ENCODE measurements at places on chromosomes 12 and 14. TPM values are rescaled to one million over a fixed set of nuclear protein-coding genes. Genes with fewer than 3 reads are reported as not detected.

Gene CLEC4C
- not detected for polyA plus RNA-seq

Gene SAMD15
- polyA plus RNA-seq = 9.8 TPM

Gene GPR137C
- 6.9 TPM for polyA plus RNA-seq

Gene TGFB3
- 13.8 TPM for polyA plus RNA-seq

Gene PKP2
- polyA plus RNA-seq = 21.2 TPM

- DNase-seq = no peak
Observed at GRCh38 chr12:101172316-101172715, 37.7 kb downstream of the SLC5A8 start.

DNA sequence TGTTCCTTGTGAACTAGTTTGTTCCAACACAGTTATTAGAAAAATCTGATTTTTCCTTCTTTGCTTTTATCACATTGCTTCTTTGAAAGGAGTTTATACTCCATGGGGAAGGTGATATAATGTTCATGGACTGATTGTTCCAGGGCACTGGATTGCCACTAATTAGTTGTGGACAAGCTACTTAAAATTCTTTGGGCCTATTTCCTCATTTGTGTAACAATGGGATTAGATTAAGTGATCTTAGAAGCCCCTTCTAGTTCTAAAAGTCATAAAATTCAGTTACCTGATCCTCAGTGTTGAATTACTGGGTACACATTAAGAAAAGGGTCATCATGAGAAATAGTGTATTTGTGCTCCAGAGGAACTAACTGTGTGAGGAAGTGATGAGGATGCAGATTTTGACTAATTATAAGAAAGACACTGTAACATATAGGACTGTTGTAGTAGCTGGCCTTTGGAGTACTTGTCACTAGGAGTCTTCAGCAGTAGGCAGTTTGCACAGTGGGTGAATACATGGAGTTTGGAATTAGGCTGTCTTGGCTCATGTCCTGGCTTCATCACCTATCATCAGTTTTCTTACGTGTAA lies 82.2 kb downstream of the MIA2 start:
- no peak for DNase-seq

DNA sequence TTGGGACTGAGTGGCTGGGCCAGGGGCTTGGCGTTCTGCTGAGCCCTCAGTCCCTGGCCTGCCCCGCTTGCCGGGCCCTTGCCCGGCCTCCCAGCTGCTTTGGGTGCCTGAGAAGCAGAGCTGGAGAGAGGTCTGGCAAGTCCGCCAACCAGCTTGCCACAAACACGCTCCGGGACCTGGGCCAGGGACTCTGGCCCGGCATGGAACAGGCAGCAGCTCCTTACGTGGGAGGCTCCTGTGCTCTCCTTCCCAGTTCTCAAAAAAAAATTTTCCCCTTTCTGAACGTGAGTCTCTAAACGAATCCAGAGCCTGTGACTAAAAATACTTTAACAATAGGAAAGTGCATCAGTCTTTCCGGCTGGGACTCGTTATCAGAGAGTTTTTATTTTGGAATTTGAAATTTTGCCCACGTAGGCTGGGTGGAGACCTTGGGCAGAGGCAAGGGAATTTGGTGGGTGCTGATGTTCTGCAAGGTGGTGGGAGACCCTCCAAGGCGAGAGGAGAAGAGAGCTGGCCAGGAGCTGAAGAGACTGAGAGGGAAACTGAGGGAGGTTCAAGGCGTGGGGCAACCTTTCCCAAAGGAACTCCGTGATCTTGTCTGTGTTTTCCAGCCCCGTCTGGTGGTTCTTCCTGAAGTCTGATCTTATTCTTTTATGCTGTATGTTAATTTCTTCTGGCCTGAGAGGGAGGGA lies 6.8 kb upstream of the NR4A1 start:
- no peak for DNase-seq
